ENCODE measurements at places on chromosomes 1 and 21. TPM values are rescaled to one million over a fixed set of nuclear protein-coding genes. Genes with fewer than 3 reads are reported as not detected.

The C1orf87 gene
- total RNA-seq, result not detected

- no peak for DNase-seq
- no peaks in the 10 kb centered on the region for H3K36me3 ChIP-seq
- H3K4me1 ChIP-seq, result no peaks in the 10 kb centered on the region
- no peak overlapping the region for H3K27ac ChIP-seq
- no peak overlapping the region for H3K4me3 ChIP-seq
Observed at GRCh38 chr1:176803596-176803995, 340.6 kb downstream of the PAPPA2 start.

- no peaks in the 10 kb centered on the region for H3K36me3 ChIP-seq
- no peak for DNase-seq
- H3K4me1 ChIP-seq, result peaks cover 38% of the 10 kb centered on the region
- H3K4me3 ChIP-seq, result no peak overlapping the region
Observed at GRCh38 chr1:94325377-94326302, 88.3 kb upstream of the ARHGAP29 start.

DNA sequence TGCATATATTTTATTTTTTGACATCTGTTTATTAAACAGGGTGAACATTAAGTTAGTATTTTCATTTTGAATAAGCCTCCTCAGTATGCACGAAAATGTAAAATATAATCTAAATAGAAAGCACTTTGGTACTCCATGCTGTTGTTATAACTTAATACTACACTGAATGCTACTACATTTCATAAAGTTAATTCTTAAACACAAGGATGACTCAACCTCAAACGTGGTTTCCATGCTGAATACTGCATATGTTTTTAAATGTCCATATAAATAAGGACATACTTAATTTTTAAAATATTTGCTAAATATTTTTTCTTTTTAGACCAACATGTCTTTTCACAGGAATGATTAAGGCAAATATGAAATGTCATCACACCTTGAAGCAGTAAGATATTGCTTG lies 83.9 kb downstream of the USP24 start:
- H3K4me1 ChIP-seq, result peaks cover 10% of the 10 kb centered on the region
- peaks cover 6% of the 10 kb centered on the region for H3K36me3 ChIP-seq
- H3K27me3 ChIP-seq, result no peaks in the 10 kb centered on the region
- no peak for DNase-seq

GRCh38 chr21:30248844-30249243 lies 32.9 kb upstream of the CLDN8 start:
- no peaks in the 10 kb centered on the region for H3K36me3 ChIP-seq
- no peak for DNase-seq
- H3K4me1 ChIP-seq, result no peaks in the 10 kb centered on the region
- no peaks in the 10 kb centered on the region for H3K27me3 ChIP-seq

DNA sequence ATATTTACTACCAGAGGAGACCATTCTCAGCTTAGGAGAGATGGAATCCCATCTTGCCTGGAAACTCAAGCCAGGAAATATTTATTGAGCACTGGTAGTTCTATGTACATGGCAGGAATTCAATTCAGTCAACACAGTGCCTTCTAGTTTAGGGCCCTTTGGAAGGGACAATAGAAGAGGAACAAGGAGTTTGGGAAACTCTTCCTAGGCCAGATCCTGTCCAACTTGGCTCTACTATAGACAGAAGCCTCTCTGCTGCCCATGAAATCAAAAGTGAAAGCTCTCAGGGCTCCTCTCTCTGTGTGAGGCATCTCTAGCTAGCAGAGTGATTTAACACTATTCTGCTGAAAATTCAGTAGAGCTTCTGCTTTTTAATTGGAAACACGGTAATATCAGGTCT lies 244.6 kb upstream of the MAP1LC3C start:
- no peak overlapping the region for H3K27ac ChIP-seq
- H3K4me3 ChIP-seq, result no peak overlapping the region
- no peak for DNase-seq
- no peaks in the 10 kb centered on the region for H3K4me1 ChIP-seq
- H3K36me3 ChIP-seq, result no peaks in the 10 kb centered on the region

GRCh38 chr1:86776108-86776507 lies 71.7 kb downstream of the SH3GLB1 start:
- peaks cover 24% of the 10 kb centered on the region for H3K4me1 ChIP-seq
- H3K27ac ChIP-seq, result no peak overlapping the region
- no peaks in the 10 kb centered on the region for H3K27me3 ChIP-seq
- H3K4me3 ChIP-seq, result no peak overlapping the region
- DNase-seq, result no peak

DNA sequence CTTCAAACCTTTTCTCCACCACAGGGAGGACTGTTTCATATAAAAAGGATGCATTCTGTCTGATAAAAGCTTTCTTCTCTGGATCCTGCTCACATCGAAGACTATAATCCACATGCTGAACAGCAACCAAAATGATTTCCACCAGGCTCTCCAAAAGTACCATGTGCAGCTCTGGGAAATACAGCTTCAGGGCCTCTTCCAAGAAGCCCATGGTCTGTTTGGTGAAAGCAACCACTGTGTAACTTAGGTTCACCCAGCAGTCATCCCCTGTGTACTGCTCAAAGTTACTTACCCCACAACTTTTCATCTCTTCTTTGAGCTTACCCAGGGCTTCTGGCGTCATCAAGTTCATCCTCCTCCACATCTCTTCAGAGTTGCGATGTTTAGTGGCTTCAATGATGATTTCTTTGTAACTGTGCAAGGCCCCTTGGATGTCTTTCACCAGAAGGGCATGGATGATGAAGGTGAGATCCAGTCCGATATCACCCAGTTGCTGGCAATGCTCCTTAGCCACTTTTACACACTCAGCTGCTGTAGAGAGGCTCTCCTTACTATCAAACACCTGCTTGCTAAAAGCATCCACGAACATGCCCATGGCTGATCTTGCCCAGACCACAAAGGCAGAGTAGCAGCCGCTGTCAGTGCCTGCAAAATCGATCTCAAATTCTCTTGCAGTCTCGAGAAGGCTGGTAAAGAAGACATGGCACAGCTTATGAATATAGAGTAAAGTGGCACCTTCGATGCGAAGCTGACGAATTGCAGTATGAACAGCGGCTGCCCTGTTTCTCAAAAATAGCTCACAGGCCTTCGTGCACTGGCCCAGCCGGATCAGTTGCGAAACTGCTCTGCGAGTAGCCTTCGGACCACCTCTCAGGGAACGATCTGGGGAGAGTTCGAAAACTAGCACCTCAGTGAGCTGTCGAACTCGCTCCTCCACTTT lies 1.7 kb downstream of the EXOC8 start:
- H3K27me3 ChIP-seq, result no peaks in the 10 kb centered on the region
- H3K4me1 ChIP-seq, result peaks cover 49% of the 10 kb centered on the region
- peak overlapping the region; percentile 92 for H3K4me3 ChIP-seq
- no peak overlapping the region for H3K27ac ChIP-seq
- no peak for DNase-seq

DNA sequence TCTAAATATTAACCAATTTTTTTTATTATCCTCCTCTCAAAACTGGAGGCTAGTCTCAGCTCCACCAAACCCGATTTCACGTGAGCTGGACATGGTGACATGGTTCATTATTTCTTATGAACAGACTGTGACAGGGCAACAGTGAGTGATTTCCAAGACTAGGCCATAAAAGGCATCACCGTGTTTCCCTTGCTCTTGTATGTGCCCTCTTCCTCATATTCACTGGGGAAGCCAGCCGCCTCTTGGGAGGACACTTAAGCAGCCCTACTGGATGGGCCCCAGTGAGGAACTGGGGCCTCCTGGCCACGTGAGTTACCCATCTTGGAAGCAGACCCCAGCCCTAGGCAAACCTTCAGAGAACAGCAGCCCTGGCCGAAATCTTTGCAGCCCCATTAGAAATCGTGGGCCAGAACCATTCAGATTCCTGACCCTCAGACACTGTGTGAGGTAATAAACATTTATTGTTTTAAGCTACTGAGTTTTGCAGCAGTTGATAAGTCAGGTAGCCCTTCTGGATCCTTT lies 105.0 kb downstream of the GALNT2 start:
- H3K4me1 ChIP-seq, result peaks cover 58% of the 10 kb centered on the region
- no peak overlapping the region for H3K27ac ChIP-seq
- DNase-seq, result no peak
- no peaks in the 10 kb centered on the region for H3K27me3 ChIP-seq
- H3K36me3 ChIP-seq, result no peaks in the 10 kb centered on the region
